ENCODE measurements at places on chromosomes 12 and 14.

GRCh38 chr14:89314274-89314673 is 102.8 kb downstream of the FOXN3 start:
- DNase-seq, result no peak

DNA sequence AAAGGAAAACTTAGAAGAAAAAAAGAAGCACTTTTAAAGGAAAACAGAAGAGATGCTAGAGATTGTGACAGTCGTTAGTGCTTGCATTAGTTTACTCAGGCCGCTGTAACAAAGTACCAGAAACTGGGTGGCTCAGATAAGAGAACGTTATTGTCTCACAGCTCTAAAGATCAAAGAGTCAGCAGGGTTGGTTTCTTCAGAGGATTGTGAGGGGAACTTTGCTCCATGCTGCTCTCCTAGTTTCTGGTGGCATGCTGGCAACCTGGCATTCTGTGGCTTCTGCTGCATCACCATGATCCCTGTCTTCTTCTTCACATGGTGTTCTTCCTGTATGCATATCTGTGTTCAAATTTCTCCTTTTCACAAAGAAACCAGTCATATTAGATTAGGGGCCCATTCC is 119.4 kb upstream of the PLEKHA5 start:
- no peak for DNase-seq

DNA sequence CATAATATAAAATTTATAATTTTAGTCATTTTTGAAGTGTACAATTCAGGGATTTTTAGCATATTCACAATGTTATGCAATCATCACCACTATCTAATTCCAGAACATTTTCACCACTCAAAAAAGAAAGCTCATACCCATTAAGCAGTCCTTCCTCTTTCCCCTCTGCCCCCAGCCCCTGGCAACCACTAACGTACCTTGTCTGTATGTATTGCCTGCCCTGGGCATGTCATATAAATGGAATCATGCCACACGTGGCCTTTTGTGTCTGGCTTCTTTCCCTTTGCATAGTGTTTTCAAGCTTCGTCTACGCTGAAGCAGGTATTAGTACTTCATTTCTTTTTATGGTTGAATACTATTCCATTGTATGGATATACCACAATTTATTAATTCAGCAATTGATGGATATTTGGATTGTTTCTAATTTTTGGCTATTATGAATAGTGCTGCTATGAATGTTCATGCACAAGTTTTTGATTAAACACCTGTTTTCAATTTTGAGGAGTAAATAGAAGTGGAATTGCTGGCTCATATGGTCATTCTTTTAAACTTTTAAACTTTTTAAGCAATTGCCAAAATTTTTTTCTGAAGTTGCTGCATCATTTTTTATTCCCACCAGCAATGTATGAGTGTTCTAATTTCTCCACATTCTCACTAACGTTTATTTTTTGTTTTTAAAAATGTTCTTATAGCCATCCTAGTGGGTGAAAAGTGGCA is 1.6 kb upstream of the SSTR1 start:
- DNase-seq, result no peak

GRCh38 chr12:90978117-90978770 is 23.3 kb upstream of the CCER1 start:
- DNase-seq, result peak; percentile 41

- DNase-seq, result no peak
These were observed 107.1 kb downstream of the TMTC2 start for GRCh38 chr12:82793751-82794281.

Measured in NCI-H446 treated with DMSO at 0.1 percent for 48 hours (cell line).